ENCODE measurements at places on chromosomes 16 and 17. TPM values are rescaled to one million over a fixed set of nuclear protein-coding genes. Genes with fewer than 3 reads are reported as not detected.

DNA sequence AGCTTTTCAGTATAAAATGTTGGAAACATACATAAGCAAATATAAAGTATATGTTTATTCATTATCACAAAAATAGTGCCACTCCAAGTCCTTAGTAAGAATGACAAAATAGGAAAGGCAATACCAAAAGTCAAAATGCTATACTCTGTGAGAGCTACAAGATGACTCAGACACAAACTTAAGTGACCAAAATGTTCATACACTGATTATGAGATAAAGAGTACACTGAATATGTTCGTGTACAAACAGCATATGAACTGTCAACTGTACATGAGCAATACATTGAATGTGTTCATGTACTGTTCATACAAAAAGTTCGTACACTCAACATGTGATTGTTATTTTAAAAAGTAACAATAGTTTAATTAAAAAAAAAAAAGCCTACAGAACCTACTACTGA is 103.3 kb downstream of the CA4 start:
- no peak for DNase-seq

DNA sequence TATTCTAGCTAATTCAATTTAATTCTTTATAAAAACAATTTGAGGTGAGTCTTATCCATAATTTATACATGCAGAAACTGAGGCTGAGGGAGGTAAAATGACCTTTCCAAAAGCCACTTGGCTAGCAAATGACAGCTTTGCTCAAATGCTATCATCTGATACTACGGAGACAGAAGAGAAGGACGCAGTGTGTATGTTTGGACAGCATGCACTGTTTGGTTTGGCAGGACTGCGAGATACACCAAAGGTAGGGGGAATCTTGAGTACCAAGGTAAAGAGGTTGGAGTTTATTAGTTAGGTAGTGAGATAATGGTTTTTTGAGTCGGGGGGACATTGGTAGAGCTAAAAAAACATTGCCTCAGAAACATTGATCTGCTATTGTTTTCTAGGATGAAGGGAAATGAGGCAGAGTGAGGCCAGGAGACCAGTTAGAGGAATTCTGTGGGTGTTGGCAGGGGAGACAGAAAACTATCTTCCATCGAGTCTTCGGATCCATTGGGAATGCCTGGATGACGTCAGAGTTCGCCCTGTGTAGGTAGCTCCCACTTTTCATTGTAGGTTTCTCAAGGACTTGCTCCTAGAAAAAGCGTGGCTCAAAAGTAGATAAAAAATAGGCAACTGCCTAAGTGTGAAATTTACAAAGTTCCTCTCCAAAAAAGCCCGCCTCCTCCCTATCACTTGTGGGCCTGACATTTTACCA is 2.5 kb upstream of the HS3ST4 start:
- no peak for DNase-seq

DNA sequence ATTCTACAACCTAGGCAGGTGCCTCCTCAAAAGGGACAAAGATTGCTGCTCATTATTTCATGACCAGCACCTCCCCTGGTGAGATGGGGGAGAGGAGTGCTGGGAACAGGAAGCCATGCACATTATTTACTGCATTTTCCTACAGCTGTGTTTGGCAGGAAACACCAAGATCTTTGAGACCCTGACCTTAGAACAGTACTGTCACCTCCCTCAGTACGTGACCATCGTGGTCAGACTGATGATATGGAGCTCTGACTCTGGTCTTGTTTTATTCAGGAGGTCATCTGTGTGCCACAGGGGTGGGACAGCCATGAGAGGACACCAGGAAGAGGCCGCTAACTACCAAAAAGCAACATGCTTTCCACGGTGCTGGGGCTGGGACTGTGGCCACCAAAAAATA is 37.4 kb downstream of the USP22 start:
- no peak for DNase-seq

DNA sequence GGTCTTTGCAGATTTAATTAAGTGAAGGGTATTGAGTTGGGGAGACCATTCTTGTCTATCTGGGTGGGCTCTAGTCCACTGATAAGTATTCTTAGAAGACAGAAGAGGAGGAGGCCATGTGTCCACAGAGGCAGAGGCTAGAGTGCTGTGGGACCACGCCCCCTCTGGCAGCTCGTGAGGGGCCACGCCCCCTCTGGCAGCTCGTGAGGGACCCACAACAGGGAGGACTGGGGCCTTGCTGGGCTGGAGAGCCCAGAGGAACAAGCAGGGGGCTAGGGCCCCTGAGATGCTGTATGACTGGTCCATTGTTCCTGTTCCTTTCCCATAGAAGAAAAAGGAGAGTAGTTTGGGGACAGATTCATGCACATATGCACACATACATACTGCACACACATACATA is 106.8 kb downstream of the METRNL start:
- no peak for DNase-seq

- DNase-seq: peak; percentile 84
Observed at GRCh38 chr16:71927383-71927782, 32.1 kb downstream of the IST1 start.

DNA sequence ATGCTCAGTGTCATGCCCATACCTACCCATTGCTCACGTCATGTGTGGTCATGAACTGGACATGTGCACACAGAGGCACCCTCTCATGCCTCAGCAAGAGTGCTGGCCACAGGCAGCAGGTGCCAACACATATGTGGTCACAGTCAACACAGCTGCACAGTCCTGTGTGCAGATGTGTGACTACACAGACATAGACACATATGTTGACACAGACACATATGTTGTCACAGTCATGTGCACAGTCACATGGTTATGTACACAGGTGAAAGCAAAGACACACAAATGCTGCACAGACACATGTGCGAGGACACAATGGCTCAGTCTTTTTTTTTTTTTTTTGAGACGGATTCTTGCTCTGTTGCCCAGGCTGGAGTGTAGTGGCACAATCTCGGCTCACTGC is 11.3 kb downstream of the SLC4A1 start:
- DNase-seq: no peak

GRAP gene
- total RNA-seq: 0.31 TPM

C16orf92 gene
- not detected for total RNA-seq
